ENCODE measurements at places on chromosomes 12 and 14.

GRCh38 chr14:81459912-81460311 is 59.8 kb upstream of the STON2 start:
- DNase-seq = no peak

DNA sequence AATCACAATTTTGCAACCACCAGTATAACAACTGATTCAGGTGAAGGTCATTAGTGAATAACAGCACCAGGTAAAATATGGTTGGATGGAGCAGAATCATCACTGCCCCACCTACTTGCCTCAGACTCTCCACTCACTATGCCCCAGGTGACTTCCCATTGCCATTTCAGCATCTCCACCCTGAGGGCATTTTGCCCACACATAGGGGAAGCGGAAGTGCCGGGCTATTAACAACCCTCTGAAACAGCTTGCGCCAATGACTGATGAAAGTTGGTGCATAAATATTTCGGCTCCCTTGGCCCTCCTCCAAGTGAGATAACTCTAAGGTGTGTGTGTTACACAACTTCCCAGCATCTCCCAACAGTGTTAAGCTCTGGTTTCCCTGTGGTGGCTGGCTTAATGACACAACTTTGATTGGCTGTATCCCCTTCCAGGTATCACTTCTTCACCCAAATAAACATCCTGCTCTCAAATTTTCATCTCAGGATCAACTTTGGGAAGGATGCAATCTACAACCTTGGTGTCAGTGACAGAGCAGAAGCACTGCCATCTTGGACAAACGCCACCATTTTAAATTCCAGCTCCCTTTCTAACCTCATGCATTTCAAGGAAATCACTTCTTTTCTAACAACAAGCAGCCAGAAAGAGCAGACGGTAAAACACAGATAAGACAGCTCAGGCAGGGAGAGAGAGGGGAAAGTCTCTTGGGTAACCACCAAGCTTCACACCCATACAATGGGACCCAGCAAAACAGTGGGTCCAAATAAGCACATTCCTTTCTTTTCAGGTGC is 73.6 kb upstream of the PPP2R5C start:
- DNase-seq = no peak

GRCh38 chr12:110966081-110966760 is 45.8 kb upstream of the MYL2 start:
- DNase-seq = no peak

GRCh38 chr12:68479896-68480291 is 130.8 kb upstream of the RAP1B start:
- DNase-seq = no peak

Measured in NCI-H2171 (cell line).